Activated T-helper 2 cell treated with anti-CD3 and anti-CD28 coated beads, Interferon-gamma antibody, Interleukin-2, Interleukin-4, amounts not matched to agents 10 μg/mL and 5 μg/mL and 100 μg/mL, durations not matched to agents 14 hours and 24 hours and 36 hours (primary cell): ENCODE measurements at places on chromosomes 2 and 18.
A peak's percentile ranks its signal among the peaks of the same experiment; 100 is the strongest.

- DNase-seq: no peak
Measured at GRCh38 chr18:22342625-22343024, 75.1 kb downstream of the CTAGE1 start.

- no peak for DNase-seq
Measured at GRCh38 chr2:159124441-159124911, 156.0 kb downstream of the TANC1 start.

DNA sequence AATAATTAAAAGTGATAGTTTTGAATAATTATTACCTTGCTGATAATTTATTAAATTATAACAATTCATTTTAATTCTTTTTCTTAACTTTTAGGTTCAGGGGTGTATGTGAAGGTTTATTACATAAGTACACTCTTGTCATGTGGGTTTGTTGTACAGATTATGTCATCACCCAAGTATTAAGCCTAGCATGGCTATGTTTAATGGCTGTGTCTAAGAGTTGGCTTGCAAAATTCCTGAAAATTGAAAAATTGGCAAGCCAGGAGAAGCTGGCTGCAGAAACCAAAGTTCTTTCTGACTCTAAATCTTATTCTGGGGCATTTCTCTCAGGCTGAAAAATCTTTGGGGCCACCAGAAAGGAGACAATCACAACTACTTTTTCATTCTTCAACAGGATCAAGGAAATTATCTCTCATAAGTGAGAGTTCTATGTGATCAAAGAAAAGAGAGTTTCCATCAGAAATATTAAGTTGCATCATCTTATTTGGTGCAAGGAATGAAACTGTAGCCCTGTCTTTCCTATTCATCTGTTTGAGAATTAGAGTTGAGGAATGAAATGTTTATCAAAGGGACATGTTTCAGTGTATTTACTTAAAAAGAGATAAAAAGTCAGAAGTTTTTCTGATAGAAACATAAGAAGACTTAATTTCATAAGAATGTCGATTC is 412.1 kb upstream of the CDH2 start:
- DNase-seq: no peak

- peak; percentile 53 for DNase-seq
Measured at GRCh38 chr2:159903443-159904126, 105.6 kb upstream of the CD302 start.

GRCh38 chr18:10374636-10375293 is 79.7 kb upstream of the APCDD1 start:
- DNase-seq: no peak

DNA sequence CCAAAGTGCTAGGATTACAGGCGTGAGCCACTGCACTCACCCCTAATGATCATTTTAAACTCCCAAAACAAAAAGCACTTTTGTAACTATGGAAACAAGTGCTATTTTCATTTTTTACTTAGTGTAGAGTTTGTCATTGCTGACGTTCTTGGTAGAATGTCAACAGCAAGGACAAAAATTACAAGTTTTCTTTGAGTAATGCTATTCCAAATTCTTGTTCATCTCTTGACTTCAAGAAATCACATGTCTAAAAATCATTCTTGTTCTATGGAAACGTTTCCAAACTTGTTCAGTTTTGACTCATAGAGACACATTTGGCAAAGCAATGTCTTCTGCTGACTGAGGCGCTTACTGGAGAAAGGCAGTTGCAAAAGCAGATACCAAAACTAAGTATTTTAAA is 82.6 kb downstream of the MBP start:
- DNase-seq: no peak

GRCh38 chr2:14633461-14634181 is 1.1 kb downstream of the LRATD1 start:
- no peak for DNase-seq

DNA sequence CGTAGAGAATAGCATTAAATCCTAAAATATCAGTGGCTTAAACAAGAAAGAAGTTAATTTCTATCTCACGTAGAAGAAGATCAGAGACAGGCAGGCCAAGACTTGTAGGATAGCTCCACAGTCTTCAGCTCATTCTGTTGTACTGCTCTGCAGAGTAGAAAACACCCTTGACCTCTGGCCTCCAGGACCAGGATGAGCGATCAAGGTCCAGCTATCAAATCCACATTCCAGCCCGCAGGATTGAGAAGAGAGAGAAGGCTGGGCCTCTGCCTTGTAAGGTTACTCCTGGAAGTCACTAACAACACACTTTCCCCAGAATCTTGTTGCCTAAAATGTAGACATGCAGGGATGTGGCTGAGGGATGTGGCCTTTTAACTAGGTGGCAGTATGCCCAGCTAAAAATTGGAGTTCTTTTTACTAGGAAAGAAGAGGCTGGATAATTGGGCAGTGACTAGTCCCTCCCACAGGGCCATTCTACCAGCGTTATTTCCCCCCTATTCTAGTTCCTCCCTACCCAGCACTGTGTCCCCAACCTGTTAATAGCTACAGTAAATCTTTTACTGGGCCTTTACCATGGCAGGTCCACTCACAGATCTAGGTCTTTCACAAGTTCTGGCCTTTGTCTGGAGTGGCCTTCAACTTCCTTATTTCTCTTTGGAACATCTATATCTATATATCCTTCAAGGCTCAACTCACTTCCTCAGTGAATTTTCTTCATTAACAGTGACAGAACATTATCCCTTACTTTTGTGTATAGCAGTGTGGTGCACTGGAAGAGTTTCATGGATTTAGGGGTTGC is 165.0 kb downstream of the DIS3L2 start:
- DNase-seq: no peak

DNA sequence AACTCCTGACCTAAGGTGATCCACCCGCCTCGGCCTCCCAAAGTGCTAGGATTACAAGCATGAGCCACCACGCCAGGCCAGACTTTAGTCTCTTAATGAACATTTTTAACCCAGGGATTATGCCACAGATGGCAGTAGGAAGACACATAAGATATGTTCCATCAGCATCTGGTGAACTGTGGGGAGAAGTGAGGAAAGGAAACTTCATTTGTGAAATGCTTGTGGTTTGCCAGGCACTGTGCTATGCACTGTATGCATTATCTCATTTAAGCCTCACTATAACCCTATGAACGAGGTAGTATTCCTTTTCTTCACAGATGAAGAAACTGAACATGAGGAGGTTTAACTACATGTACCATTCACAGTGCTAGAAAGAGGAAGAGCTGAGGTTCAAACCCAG is 29.3 kb downstream of the PTRHD1 start:
- no peak for DNase-seq

- DNase-seq: no peak
Measured at GRCh38 chr2:191010887-191011885, 2.8 kb downstream of the STAT1 start.

DNA sequence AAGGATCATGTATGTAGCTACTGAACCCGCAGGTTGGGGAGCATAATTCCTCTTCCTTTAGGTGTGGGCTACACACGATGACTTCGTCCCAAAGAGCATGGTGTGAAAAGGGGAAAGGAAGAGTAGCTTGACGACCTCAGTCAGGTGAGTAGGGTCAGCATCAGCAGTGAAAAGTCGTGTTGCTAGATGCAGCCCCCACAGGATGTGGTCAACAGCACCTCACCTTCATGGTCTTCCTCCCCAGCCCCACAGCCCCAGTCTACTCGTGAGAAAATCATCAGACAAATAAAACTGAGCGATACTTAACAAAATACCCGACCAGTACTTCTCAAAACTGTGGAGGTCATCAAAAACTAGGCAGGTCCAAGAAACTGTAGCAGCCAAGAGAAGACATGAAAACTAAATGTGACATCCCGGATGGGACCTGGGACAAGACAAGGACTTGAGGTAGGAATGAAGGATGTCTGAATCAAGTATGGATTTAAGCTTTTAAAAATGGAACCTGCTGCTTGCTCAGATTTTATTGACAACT is 77.5 kb upstream of the NFATC1 start:
- DNase-seq: no peak
